Renal cortex interstitium (tissue), 15 donors: ENCODE measurements at places on chromosomes 2 and 18. TPM values are rescaled to one million over a fixed set of nuclear protein-coding genes. Genes with fewer than 3 reads are reported as not detected.

The C2orf15 gene
- polyA plus RNA-seq = 12.3 TPM

The OSBPL6 gene
- 7.6 TPM for polyA plus RNA-seq

The RGPD4 gene
- 0.05 TPM for polyA plus RNA-seq

The GPR75 gene
- 3.4 TPM for polyA plus RNA-seq

The ATP6V1B1 gene
- polyA plus RNA-seq = 78.1 TPM

DNA sequence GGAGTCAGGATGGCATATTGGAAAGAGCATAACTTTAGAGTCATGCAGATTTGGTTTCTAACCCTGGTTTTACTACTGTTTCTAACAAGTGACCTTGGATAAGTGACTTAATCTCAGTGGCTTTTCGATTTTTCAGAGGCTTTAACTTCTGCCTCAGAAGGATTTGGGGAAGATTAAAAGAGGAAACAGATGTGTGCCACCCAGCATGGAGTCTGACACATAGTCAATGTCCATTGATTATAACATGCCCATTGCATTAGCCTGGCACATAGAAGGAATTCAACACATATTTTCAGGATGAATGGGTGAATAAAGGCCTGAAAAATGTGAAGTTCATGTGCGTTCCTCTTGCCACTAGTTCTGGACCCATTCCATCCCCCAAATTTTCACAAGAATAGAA lies 438.2 kb downstream of the EPHA4 start:
- no peak for DNase-seq

DNA sequence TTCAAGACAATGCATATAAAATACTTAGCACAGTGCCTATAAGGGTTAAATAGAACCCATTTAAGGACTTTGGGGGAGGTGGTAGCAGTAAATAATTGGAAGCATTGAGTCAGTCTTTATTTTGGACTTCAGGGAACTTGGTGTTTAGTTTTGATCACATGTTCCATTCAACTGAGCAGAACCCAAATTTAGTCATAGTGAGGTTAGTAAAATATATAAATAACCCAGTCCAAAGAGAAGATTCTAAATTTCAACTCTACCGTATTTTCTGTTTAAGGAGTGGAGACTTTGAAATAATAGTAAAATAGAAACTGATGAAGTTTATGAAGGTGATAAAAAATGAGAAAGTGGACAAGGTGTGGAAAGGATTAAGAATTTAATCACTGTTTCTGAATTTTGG lies 19.7 kb downstream of the TWSG1 start:
- DNase-seq = no peak

DNA sequence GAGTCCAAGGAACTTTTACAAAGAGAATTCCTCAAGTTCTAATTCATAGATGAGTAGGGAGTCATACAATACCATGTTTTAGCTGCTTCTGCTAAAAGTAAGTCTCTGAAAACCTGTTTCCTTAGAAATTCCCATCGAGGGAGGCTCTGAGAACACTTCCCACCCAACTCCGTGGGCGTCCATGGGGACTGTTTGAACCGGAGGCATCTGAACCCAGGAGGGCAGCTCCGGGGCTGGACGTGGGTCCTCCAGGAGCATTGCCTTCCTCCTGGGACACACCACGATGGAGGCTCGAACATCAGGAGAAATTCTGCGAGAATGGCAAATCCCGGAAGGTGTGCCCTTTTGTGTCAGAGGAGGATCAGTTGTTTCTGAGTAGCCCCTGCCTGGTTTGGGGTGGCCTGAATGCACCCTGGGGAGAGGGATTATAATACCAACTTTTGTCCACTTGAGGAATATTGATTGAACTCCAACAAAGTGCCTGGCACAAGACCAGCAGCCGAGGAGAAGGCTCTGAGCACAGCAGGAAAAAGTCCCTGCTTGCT lies 327.5 kb upstream of the SALL3 start:
- no peak for DNase-seq

DNA sequence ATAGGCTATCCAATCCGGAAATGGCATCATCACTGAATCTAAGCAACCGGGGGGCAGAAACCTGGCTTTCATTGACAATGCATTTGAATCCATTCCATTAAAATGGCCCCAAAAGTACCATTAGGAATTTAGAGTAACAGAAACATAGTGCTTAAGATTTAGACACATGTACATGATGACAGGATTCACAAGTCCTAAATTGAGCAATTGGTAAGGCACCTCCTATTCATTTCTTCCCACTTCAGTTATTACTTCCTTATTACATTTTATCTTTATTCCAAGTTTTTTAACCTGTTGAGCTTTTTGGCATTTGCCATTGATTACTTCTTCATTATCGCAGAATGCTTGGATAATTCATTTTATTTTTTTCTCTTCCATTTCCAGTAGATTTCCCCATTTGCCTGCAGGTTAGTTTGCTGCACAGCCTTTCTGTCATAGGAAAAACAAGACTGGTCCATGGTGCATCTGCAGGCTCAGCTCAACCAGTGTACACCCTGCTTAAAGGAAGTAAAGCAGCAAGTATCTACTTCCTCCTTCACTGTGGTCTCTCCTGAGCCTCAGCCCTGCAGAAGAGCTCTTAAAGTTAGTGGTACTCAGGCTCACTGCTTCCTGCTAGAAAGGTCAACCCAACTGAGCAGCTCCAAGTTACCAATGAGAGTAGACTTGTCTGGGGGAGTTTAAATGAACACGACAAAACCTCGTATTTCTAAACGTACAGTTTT lies 89.2 kb downstream of the DOCK10 start:
- DNase-seq = no peak

- no peak for DNase-seq
These were observed 17.8 kb downstream of the TNFRSF11A start for GRCh38 chr18:62342884-62343283.

- DNase-seq = no peak
These were observed 12.0 kb downstream of the CDH2 start for GRCh38 chr18:28164771-28165483.

GRCh38 chr2:207465894-207466293 lies 63.9 kb upstream of the CREB1 start:
- DNase-seq = no peak

DNA sequence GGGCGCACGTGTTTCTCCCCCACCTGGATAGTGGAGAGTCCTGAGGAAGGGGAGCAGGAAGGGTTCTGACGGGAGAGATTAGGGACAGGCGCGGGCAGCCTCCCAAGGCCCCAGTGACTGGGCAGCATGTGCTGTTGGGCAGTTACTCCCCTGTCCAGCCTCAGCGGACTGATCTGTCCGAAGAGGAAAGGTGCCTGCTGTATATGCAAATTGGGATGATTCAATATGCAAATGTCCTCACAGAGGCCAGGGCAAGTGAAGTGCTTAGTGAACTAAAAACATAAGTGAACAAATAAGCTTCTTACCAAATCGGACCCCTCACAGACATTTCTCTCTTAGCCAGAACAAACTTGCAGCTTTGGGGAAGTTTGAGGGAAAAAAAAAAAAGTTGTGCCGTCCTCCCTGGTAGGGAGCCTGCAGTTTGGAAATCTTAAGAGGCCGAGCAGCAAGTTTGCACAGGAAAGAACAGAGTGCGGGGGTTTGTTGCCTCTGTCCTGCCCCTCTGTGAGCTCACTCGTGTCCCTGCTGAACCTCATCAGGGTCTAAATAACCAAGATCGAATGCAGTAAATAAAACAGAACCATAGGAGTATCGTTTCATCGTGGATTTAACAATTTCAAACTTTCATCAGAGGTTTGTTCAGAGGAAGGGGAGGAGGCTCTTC lies 141.4 kb downstream of the KCTD1 start:
- no peak for DNase-seq

GRCh38 chr2:70498054-70498453 lies 55.6 kb downstream of the TGFA start:
- no peak for DNase-seq

DNA sequence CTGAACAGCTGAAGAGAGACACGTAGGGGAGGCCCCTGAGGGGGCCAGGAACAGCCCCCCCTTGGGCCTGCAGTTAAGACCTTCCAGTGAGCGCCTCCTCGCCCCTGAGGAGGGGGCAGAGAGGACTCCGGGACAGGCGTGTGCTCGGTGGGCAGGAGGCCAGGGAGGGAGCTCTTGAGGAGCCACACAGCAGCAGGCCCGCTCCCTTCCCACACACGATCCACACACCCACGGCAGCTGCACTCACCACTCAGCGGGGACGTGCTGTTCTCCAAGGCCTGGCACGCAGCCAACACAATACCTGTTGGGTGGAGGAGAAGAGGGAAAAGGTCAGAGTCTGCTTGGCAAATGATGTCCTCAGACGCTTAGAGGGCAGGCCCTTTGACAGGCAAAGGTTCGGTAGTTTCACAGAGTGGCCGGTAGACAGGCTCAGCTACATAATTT lies 39.0 kb downstream of the TGFA start:
- no peak for DNase-seq

DNA sequence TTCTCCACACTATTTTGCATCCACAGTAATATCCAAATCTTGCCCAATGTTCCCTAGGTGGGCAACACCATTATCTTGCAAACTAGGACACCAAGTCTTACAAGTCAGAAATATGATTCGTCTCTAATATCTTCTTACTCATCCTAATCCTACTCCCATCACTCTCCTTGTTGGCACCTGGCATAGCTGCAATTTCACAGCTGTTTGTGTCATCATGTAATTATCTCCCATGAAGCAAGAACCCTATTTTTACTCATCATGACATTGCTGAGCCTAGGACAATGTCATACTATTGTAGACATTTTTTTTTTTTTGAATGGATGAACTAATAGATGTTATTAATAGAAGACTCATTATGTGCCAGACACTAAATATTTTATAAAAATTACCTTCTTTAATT lies 91.3 kb upstream of the CCDC141 start:
- no peak for DNase-seq

DNA sequence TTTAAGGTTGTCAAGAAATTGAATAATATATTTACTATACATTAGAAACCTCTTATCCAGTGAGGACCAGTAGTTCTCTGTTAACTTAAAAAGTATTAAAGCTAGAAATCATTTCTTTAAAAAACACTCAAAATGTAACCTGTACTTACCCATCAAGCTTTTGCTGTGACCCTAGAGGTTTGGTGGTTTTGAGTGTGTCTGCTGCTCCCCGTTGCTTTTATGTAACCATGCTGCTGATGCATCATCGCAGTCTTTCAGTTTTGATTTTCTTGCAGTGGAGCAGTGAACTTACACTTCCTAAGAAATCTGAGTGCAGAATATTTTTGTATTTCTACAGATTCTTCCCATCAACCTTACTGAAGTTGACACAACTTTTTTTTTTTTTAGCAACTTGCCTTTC lies 34.2 kb downstream of the MRPS9 start:
- DNase-seq = no peak

GRCh38 chr2:237321746-237322145 lies 92.2 kb downstream of the COL6A3 start:
- no peak for DNase-seq
